Left lobe of liver (tissue), 2 donors: ENCODE measurements at places on chromosomes 2 and 18. TPM values are rescaled to one million over a fixed set of nuclear protein-coding genes. Genes with fewer than 3 reads are reported as not detected.

ACOXL gene
- total RNA-seq = not detected

POTEJ gene
- not detected for total RNA-seq

LIMS4 gene
- total RNA-seq = not detected

PNKD gene
- 102 TPM for total RNA-seq

REG3G gene
- 0.53 TPM for total RNA-seq
